Activated CD8-positive, alpha-beta memory T cell treated with anti-CD3 and anti-CD28 coated beads, Interleukin-2, amount 50 U/mL, for 48 hours (primary cell): ENCODE measurements at places on chromosomes 5 and 9.

DNA sequence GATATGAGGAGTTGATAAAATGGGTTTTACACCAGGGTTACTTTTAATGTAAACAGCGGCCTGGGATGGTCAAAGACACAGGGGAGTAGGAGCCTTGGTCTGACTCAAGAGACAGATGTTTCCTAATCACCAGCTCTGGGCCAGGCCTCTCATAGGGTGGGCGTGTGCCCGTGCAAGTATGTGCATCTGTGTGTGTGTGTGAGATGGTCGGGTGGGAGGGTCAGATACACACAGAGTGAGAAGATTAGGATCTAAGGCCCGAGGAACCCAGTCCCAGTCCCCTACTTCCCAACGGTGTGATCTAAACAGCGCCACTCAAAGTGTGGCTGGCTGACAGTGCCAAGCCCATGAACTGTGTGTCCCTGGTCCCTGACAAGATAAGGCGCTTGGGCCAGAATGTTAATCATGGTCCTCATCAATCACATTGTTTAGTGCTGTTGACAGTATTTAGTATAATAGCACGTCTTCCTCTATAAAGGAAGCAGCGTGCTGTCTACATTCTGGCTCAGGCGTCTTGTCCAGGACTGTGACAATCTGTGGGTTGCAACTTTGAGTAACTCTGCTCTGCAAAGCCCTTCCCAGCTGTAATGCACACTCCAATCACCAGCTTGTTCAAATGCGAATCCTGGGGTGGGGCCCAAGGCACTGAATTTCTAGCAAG is 173.7 kb downstream of the DAB2IP start:
- no peak for DNase-seq

DNA sequence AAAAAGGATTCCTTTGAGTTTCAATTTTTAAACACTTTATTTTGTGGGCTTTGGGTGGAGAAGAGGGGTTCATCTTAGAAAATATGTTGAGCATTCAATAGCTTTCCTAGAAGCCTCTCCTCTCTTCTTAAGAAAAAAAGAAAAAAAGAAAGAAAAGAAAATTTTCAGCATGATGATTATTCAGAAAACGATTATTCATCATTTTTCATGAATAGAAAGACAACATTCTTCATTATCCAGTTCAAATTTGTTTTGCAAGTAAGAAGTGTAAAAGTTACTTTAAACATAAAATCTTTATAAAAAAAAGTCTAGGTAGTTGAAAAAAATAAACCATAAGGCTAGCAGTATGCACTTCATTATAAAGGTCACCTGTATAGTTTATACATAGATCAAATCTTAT is 636.5 kb downstream of the IRX1 start:
- DNase-seq: no peak

- DNase-seq: no peak
Observed at GRCh38 chr9:115411516-115411915, 293.6 kb upstream of the TNC start.

- DNase-seq: no peak
Observed at GRCh38 chr5:80227979-80228596, 27.8 kb downstream of the SERINC5 start.

DNA sequence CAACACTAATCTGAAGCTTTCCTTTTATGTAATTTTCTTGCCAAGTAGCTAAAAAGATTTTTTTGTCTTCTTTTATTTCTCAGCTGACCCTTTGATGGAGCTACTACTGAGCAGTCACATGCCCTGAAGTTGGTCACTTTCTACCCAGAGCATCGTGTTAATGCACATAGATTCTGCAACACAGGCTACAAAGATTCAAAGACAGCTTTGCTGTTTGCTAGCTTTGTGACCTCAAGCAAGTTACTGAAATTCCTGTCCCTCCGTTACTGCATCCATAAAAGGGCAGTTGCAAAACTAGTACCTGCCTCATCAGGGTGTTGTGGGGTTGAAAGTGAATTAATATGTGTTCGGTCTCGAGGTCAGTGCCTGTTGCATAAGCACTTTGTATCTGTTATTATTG is 179.9 kb downstream of the GAS1 start:
- DNase-seq: no peak

- no peak for DNase-seq
Observed at GRCh38 chr9:26949637-26950069, 2.6 kb upstream of the PLAA start.

- no peak for DNase-seq
Observed at GRCh38 chr9:35042081-35042604, 30.3 kb downstream of the VCP start.

DNA sequence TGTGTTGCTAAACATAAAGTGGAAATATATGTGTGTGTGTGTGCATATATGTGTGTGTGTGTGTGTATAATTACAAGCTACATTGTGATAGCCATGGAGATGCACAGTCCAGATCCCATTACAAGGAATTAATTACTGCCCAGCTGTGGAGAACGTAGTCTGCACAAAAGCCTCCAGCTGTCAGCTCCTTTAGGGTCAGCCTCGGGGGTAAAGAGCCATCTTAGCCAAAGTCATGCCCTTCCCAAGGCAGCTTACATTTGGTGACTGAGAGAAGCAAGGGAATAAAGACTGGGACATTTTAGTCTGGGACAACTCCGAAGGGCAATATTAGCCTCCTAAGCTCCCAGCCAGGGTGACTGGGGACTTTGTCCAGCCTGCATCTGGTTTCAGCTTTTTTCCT is 21.9 kb upstream of the FOCAD start:
- no peak for DNase-seq

DNA sequence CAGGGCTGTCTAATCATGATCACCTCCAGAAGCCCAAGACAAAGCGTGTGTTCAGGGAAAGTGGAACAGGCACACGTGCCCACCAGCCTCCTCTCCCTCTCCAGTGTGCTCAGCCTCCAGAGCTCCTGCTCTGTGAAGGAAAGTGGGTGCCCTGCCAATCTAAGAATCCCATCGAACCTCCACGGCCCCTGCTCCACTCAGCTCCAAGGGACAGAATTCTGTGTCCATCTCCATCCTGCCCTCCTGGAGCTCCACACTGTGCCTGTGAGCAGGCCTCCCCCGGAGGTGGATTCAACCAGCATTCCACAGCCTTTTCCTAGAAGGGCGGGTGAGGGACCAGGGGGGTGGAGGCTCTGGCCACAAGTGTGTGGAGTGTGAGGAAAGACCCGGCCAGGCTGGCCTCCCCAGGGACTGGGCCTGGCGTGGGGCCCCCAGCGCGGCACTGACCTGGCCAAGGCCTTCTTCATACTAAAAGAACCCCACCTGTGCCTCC is 6.0 kb downstream of the EEIG1 start:
- DNase-seq: no peak

GRCh38 chr5:177343777-177344176 is 7.7 kb downstream of the LMAN2 start:
- no peak for DNase-seq

DNA sequence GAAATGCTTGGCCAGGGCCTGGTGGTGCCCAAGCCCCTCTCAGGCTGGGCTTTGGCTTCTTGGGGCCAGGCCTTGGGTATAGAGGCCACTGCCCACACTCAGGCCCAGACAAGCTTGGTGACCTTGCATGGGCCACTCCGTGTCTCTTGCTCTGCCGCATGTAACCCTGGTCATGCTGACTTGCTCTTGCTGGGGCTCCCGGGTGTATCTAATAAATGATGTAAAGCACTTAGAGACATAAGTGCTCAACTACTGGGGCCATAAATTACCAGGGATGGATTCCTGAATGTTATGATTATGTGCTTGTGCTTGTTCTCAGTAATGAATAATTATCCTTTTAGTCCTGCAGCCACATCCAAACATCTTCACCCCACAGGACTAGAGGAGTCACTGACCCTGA is 54.0 kb downstream of the C5orf15 start:
- no peak for DNase-seq

DNA sequence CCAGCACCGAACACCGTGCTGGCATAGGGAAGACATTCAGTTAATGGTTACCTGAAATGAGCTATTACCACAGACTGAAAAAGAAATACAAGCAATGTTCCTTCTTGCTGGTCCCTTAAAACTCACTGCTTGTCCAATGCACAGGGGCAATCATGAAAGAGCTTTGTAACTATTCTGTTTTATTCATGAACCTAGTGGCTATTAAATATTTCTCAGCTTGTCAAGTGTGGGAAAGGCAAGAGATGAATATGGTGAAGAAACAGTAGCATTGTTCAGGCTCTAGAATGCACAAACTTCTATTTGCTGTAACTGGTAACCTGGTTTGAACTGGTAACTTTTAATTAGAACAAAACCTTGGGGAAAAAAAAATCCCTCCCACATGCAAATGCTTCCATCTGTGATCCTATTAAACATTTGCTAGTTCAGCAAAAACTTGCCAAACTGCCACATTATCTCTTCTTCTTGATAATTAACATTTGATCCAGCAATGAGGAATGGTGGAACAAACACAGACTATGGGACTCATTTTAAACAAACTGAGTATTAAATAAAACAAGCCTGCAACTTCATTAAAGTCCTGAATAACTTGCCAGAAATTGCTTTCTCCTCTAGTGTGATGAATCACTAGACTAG is 36.1 kb downstream of the YIPF5 start:
- no peak for DNase-seq

GRCh38 chr5:87560528-87560927 is 147.8 kb upstream of the CCNH start:
- DNase-seq: no peak

GRCh38 chr9:78549711-78550110 is 252.8 kb downstream of the PSAT1 start:
- DNase-seq: no peak

DNA sequence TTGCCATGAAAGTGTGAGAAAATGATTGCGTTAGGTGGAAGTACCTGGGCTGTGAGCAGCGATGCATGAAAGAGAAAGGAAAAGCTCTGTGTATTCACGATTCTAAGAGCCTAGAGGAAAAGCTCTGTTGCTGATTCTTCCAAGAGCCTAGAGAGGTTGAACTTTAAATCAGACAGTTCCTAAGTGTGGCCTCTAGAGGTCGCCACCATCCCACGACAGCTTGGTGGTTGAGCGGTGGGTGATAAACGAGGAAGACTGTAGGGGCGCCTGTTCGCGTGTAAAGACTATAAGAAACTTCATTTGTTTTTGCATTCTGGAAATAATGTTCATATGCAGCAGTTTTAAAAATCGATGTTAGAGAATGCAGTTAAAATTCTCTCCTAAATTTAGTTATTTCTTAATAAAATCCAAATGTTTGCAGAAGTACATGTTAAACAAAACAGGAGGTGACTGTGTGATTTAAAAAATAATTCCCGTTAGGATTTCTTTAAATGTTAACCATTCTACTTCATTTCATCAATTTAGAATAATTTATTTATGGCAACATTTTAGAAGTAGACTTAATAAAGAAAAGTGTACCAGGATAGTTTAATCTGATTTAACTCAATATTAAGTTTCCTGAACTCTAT is 107.7 kb downstream of the TENT4A start:
- peak; percentile 83 for DNase-seq

GRCh38 chr9:70983723-70984295 is 137.6 kb downstream of the TRPM3 start:
- no peak for DNase-seq

DNA sequence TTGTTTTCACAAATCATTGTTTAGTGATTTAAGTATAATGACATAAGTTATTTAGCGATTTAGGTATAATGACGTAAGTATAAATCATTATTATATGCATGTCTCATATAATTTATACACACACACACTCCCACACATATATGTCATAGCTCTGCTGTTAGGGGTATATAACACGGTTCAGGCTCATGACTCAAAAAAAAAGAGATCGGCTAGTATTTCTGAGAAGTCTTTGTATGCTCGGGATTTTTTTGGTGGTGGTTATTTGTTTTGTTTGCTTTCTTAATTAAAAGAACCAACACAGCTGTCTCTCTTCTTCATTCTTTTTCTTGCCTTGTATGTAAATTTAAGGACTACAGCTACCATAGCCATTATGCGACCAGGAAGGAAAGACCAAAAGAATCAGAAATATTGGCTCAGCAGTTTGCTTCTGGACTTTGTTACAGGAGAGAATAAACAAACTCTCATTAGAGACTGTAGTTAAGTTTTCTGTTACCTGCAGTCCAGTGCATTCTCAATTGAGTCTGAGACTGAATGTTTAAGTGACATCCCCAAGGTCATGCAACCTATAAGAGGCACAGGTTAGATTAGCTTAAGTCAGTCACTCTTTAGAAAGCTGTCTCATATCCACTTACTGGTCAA is 83.2 kb upstream of the NREP start:
- DNase-seq: no peak

GRCh38 chr9:82597241-82598203 is 465.4 kb downstream of the RASEF start:
- no peak for DNase-seq

GRCh38 chr5:92470770-92471169 is 1087.7 kb upstream of the ARRDC3 start:
- no peak for DNase-seq

DNA sequence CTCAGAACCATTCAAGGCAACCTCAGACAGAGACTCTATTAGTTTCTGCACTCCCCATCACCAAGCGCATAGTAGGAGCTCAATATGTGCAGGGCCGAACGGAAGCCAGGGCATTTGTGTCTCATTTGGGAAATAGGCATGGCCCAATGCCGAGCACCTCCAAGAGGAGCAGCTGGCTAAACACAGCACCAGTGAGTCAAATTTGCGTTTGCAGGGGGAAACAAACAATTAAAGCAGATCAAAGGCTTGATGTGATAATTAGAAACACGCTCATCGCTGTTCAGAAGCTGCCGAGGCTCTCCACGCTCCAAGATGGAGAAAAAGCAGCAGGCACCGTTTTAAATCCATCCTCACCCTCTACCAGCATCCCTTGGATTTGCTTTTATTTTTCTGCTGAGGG is 225.3 kb downstream of the AGTPBP1 start:
- no peak for DNase-seq

DNA sequence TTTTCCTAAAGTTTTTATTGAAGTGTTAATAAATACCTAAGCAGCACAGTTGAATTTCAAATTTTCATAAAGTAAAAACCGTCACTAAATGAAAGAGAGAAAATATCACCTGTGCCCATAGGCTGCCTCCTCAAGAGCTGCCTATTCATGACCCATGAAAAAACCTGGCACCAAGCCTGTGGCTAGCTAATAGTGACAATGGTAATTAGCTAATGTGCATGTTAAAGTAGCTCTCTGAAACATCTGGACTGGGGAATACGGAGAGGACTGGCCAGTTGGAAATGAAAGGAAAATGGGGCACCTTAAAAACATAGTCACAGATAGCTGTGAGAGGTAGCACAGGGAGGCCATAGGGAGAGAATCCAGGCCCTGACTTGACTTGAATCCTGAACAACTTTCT is 5.4 kb upstream of the GNE start:
- DNase-seq: no peak

- DNase-seq: no peak
Observed at GRCh38 chr5:163624431-163624830, 119.0 kb downstream of the MAT2B start.

- peak; percentile 71 for DNase-seq
Observed at GRCh38 chr9:90142580-90142979, 500.0 kb downstream of the DIRAS2 start.

GRCh38 chr9:28105001-28105400 is 531.7 kb upstream of the C9orf72 start:
- no peak for DNase-seq

- no peak for DNase-seq
Observed at GRCh38 chr9:110763568-110763967, 95.0 kb downstream of the MUSK start.

- no peak for DNase-seq
Observed at GRCh38 chr9:98381311-98382103, 126.1 kb upstream of the TBC1D2 start.
